ENCODE measurements at places on chromosomes 5 and 9.
A peak's percentile ranks its signal among the peaks of the same experiment; 100 is the strongest.

GRCh38 chr5:93510626-93511380 is 70.2 kb downstream of the NR2F1-AS1 start:
- DNase-seq: no peak

- DNase-seq: no peak
These were observed 107.8 kb upstream of the ATP10B start for GRCh38 chr5:160959804-160960203.

DNA sequence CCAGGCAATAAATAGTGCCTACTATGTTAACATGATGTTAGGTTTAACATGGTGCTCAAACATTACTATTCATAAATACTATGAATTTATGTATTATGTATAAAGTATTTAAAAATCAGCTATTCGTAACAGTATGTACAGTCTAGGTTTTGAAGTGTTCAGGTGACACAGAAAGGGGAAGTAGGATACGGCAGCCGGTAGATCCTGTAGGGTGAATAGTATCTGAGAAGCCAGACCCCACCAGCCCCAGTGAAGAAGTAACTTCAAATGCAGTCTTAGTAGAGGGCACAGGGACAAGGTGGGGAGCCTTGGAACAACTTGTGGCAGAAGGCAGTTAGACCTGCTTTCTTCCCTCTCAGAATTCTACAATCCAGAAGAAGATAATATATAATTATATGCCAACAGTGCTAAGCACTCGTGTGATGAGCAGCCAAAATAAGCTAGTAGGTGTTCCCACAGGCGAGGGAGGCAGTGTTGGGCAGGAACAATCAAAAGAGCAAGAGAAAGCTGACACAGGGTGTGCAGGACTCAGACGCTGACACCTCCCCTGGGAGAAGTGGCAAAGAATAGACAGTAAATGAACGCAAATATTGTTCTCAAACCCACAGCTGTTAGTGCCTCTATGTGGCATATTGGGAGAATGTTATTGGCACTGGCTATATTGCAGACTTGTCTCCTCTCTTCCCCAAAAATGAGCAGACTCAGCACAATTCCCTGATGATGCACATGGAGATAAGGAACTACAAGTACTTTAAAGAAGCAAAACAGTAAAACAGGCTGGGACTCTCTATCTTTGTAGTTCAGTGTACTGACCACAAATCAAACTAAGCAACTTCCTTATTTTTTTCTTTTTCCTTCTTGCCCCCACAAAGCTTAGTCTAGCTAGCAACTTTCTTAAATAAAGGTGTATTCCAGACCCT is 4.6 kb downstream of the ZNF367 start:
- DNase-seq: no peak

- no peak for DNase-seq
These were observed 9.3 kb downstream of the CTNND2 start for GRCh38 chr5:11894992-11895391.

GRCh38 chr9:130262061-130262745 is 3.4 kb upstream of the HMCN2 start:
- DNase-seq: no peak

DNA sequence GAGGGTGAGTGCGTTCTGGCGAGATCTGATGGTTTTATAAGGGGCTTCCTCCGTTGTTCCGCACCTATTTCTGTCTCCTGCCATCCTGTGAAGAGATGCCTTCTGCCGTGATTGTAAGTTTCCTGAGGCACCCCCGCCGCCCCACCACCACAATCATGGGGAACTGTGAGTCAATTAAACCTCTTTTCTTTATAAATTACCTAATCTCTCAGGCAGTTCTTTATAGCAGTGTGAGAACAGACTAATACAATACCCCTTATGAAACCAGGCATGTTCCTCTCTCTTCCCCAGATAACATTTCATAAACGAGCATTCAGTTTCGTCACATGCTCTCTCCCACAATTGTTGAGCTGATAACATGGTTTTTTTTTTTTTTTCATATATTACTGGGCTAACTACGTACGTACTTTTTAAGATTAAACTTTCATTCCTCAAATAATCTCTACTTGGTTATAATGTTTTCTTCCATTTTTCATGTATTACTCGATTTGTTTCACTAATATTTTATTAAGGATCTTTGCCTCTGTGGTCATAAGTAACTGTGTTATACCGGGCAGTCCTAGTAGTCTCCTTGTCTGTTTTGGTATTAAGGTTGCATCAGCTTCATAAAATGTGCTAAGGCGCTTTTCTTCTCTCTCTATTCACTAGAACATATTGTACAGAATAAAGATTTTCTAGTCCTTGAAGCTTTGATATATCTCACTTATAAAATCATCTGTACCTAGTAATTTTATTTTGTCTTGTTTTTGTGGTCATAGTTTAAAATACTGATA is 64.9 kb upstream of the MVB12B start:
- DNase-seq: no peak

- no peak for DNase-seq
These were observed 56.9 kb downstream of the SNX24 start for GRCh38 chr5:122902263-122902662.

DNA sequence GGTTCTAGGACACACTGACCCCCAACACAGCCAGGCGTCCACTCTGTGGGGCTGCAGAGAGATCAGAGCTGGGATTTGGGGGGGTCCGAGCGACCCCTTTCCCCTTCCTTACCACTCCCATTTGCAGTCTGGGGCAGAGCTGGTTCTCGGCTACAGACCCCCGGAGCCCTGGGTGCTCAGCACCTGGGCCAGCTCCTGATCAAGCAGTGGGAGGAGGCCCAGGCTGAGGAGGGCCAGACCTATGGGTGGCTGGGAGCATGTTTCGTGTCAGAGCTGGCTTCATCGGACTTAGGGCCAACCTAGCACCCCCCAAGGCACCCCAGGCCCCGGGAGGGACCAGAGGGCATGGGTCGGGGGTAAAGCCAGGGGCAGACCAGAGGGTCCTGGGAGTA is 7.6 kb downstream of the GRIN1 start:
- peak; percentile 39 for DNase-seq

DNA sequence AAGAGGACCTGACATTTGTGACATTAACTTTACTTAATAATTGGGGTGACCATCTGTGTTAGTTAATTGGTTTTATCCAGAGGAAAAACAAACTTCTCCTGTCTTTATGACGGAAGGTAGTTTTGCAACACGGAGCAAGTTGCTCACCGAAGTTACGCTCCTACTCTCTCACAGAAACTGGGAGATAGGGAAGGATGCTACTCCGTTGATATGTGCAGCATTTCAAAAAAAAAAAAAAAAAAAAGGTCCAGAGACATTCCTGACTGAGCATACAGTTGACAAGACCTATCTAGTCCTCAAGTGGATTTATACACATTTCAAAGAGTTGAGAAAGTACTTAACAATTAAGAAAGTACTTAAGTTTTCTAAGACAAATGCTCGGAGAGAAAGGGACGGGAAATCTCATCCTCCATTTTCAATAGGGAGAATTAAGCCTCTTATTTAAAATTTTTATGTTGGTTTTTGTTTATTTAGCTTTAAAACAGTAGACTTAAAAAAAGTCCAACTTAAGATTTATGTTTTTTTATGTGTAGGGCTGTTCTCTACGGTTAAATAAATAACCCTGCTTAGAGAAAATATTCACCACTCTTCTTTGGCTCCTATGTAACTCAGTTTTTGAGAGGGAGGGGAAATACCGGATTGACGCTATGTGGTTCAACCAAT is 455 bp upstream of the FER start:
- no peak for DNase-seq

DNA sequence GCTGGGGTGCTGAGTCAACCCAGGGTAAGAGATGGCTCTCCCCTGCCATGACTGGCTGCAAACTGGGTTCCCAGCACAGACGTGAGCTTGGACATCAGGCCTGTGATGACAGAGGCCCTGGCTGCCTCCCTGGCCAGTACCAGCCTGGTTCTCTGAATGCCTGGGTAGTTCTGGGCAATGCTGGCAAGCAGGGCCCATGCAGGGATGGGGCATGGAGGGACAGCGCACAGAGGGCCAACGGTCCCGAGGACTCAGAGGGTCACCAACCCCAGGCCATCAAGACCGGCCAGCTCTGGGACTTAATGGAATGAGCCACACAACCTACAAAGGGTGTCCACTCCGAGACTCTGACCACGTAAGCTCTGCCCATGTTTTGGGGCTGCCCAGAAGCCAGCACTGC is 241.4 kb downstream of the FSTL4 start:
- DNase-seq: no peak

- DNase-seq: no peak
These were observed 58.0 kb upstream of the ANKRD55 start for GRCh38 chr5:56291079-56291643.

GRCh38 chr5:163565492-163565891 is 60.1 kb downstream of the MAT2B start:
- peak; percentile 60 for DNase-seq

DNA sequence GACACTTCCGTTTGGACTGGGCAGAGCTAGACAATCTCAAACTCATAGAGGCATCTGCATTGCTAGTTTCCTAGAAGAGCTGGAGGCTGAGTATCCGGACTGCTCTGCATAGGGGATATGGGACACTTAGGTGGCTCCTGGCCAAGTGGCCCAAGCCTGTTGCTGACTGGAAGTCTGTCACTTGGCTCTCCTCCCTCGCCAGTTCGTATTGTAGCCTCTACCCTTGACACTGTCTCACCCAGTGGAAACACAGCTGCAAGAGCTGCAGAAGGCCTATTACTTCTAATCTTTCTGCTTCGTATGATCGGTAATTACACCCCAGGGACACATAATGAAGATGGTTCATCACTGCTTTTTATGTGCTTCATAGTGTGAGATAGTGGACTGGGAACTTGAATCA is 34.7 kb downstream of the ITGA1 start:
- DNase-seq: no peak

GRCh38 chr5:83653669-83654068 is 67.0 kb downstream of the HAPLN1 start:
- DNase-seq: no peak

- no peak for DNase-seq
These were observed 610.5 kb upstream of the ITGA1 start for GRCh38 chr5:52177193-52177592.

DNA sequence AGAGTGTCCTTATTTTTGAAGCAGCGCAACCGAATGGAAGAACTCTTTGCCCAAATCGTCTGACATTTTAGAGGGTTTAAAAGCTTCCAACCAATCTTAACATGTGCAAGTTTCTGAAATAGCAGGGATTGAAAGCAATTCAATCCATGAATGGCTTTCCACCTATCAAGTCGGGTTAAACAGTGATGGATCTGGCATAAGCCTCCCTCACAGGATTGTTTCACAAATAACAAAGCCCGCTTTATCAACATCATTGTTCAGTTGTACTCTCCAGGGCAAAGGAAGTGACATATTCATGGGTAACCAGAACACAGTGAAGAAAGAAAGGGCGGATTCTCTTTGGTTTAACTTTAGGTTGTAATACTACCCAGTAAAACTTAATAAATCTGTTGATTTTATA is 497.3 kb downstream of the MTRR start:
- DNase-seq: peak; percentile 41

DNA sequence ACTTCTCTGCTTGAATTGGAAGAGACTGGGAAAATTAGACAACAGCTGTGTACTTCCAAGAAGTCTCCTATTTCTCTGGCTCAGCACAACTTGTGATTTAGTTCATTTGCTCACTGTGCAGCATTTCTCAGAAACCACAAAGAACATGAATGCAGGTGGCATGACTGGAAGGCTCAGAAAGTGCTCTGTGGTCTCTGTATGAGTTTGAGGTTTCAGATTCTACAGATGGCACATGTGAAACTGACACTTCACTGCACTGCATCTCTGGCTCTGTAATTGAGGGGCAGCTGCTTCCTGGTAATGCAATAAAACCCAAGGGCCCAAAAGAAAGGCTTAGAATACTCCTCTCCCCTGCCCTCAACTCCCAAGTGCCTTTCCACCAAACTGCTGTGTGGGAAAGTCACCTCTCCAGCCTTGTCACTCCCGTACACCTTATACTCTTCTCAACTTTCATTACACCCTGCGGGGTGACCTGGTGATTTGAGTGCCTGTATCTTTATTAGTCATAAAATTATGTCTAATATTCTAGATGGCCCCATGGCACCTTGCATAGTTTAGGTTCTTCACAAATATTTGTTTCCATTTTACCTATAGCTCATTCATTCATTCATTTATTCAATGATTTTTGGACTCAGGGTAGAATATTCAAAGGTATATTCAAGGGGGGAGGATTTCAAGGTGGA is 82.5 kb downstream of the ESM1 start:
- DNase-seq: no peak

- no peak for DNase-seq
These were observed 13.4 kb upstream of the PCSK5 start for GRCh38 chr9:75876999-75877640.

DNA sequence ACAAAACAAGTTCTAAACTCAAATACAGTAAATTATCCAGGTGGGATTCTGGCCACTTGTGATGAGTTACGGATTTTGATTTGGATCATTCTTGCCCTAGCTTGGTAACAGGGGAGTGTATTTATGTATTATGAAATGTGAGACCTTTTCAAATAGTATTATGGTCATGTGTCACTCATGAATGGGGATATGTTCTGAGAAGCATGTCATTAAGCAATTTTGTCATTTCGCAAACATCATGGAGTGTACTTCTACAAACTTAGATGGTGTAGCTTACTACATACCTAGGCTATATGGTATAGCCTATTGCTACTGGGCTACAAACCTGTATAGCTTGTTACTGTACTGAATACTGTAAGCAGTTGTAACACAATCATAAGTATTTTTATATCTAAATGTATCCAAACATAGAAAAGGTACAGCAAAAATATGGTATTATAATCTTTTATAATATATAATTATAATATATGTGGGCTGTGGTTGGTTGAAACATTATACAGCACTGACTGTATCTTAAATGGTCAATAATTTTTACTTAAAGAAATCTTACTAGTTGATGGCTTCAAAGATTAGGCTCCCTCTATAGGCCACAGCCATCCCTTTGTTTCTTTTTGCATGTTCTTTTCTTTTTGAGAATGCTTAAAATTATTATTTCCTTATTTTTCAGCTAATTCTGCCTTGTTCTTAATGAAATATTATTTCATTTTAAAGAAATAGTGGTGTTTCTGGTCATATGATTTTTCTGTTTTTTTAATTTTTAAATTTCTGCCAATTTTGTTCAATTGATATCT is 128.4 kb downstream of the MAST4 start:
- DNase-seq: no peak

- no peak for DNase-seq
These were observed 81.8 kb upstream of the FANCC start for GRCh38 chr9:95399261-95399660.

- DNase-seq: no peak
These were observed 20.4 kb upstream of the IER5L start for GRCh38 chr9:129198319-129199043.

GRCh38 chr5:109650493-109650892 is 39.2 kb upstream of the MAN2A1 start:
- no peak for DNase-seq

- DNase-seq: no peak
These were observed 5.2 kb upstream of the ALDOB start for GRCh38 chr9:101440714-101441230.

Measured in neural progenitor cell (in vitro differentiated cells).